ENCODE measurements at places on chromosomes 4 and X.

GRCh38 chrX:12237131-12237530, 98.9 kb downstream of the FRMPD4 start:
- no peaks in the 10 kb centered on the region for H3K36me3 ChIP-seq
- no peak overlapping the region for H3K27ac ChIP-seq
- H3K4me3 ChIP-seq = no peak overlapping the region
- DNase-seq = no peak

GRCh38 chrX:12974305-12974795, 560 bp upstream of the TMSB4X start:
- H3K4me3 ChIP-seq = peak overlapping the region; percentile 95
- peaks cover 85% of the 10 kb centered on the region for H3K27me3 ChIP-seq
- H3K27ac ChIP-seq = peak overlapping the region; percentile 97
- peaks cover 41% of the 10 kb centered on the region for H3K36me3 ChIP-seq
- H3K4me1 ChIP-seq = peaks cover 62% of the 10 kb centered on the region
- peak; percentile 75 for DNase-seq

GRCh38 chr4:164012396-164013027, 518.0 kb downstream of the TMA16 start:
- no peaks in the 10 kb centered on the region for H3K36me3 ChIP-seq
- H3K4me1 ChIP-seq = no peaks in the 10 kb centered on the region
- no peak for DNase-seq

GRCh38 chrX:46991664-46992063, 79.4 kb downstream of the JADE3 start:
- no peaks in the 10 kb centered on the region for H3K4me1 ChIP-seq
- no peak for DNase-seq
- H3K27me3 ChIP-seq = peaks cover 31% of the 10 kb centered on the region
- no peak overlapping the region for H3K27ac ChIP-seq
- H3K36me3 ChIP-seq = no peaks in the 10 kb centered on the region

DNA sequence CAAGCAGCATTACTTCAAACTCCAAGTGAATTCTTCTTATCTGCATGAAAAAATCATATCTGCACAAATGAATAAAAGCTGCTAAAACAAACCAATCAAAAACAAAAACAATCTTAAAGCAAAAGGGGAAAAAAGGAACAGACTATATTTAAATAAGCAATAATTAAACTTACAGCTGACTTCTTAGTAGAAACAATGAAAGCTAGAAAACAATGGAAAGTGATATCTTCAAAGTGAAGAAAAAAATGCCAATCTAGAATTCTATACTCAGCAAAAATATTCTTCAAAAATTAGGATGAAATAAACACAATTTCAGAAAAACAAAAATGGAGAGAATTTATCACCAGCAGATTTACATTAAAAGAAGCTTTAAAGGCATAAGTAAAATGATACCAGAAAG, 20.0 kb downstream of the STBD1 start:
- H3K4me3 ChIP-seq = no peak overlapping the region
- no peaks in the 10 kb centered on the region for H3K4me1 ChIP-seq
- H3K36me3 ChIP-seq = no peaks in the 10 kb centered on the region
- no peak for DNase-seq
- H3K27me3 ChIP-seq = peaks cover 5% of the 10 kb centered on the region

- H3K4me3 ChIP-seq = no peak overlapping the region
- H3K36me3 ChIP-seq = peaks cover 93% of the 10 kb centered on the region
- H3K4me1 ChIP-seq = peaks cover 26% of the 10 kb centered on the region
- no peaks in the 10 kb centered on the region for H3K27me3 ChIP-seq
- DNase-seq = no peak
Measured at GRCh38 chr4:145882604-145883003, 56.0 kb downstream of the ZNF827 start.

DNA sequence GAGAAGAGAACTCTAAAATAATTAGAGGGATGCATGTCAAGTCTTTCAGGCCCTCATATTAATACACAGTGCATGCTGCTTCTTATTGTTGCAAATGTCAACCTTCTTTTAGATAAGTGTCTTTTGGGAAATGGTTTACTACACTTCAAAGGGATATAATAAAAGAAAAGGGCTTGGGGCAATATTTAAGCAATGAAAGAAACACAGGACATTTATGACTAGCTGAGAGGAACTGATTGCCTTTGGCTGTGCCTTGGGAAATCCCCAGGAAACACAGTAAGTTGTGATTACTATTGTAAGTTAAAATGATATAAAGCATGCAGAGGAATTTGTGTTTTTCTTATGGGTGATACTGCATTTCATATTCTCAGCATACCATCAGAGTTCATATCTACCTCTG, 1036.2 kb upstream of the GRID2 start:
- H3K27me3 ChIP-seq = no peaks in the 10 kb centered on the region
- H3K4me1 ChIP-seq = no peaks in the 10 kb centered on the region
- DNase-seq = no peak
- no peak overlapping the region for H3K4me3 ChIP-seq
- no peak overlapping the region for H3K27ac ChIP-seq
- no peaks in the 10 kb centered on the region for H3K36me3 ChIP-seq

DNA sequence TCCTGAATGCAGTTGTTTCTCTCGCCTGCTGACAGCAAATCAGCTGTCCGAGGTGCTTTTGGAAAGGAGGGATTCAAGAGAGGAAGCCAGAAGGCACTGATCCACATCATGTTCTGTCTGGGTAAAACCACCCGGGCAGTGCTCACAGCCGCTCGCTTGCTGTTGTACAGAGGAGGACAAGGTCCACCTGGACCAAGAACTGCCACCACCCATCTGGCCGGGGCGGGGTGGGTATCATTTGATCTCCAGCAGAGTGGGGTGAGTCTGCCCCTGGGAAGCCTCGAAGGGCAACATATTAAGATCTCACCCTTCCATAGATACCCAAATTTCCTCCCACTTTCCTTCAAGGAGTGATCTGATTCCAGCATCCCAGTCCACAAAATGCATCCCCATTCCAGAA, 113.1 kb downstream of the DCTD start:
- no peaks in the 10 kb centered on the region for H3K36me3 ChIP-seq
- H3K4me1 ChIP-seq = peaks cover 5% of the 10 kb centered on the region
- peaks cover 12% of the 10 kb centered on the region for H3K27me3 ChIP-seq
- no peak for DNase-seq
- H3K27ac ChIP-seq = no peak overlapping the region

- H3K27me3 ChIP-seq = no peaks in the 10 kb centered on the region
- no peak overlapping the region for H3K4me3 ChIP-seq
- no peak for DNase-seq
- no peaks in the 10 kb centered on the region for H3K36me3 ChIP-seq
- no peak overlapping the region for H3K27ac ChIP-seq
- H3K4me1 ChIP-seq = no peaks in the 10 kb centered on the region
Measured at GRCh38 chr4:90226734-90227133, 99.5 kb downstream of the CCSER1 start.

- no peak overlapping the region for H3K27ac ChIP-seq
- no peaks in the 10 kb centered on the region for H3K27me3 ChIP-seq
- no peak overlapping the region for H3K4me3 ChIP-seq
- H3K4me1 ChIP-seq = no peaks in the 10 kb centered on the region
- H3K36me3 ChIP-seq = no peaks in the 10 kb centered on the region
- no peak for DNase-seq
Measured at GRCh38 chr4:23245203-23245832, 552.6 kb downstream of the GBA3 start.

DNA sequence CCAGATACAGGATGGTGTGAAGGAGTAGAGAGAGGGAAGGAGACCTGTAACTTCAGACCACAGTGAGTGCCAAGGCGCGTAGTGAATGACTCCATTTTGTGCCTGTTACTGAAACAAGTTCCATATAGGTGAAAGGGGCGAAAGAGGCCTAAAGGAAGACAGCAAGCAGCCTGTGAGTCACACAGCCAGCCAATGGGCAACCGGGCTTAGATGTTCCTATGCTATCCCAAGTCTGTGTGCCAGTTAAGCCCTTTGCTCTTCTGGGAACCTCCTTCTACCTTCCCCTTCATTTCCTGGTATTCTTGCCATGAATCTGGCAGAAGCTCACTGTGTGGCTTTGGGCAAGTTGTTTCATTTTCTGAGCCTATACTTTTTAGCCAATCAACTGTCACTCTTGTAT, 161.8 kb upstream of the LDB2 start:
- H3K27ac ChIP-seq = no peak overlapping the region
- no peaks in the 10 kb centered on the region for H3K36me3 ChIP-seq

Data from activated T-cell treated with anti-CD3 and anti-CD28 coated beads, Interleukin-2, amount 50 U/mL, for 24 hours (primary cell).